Tracheal epithelial cell (primary cell): ENCODE measurements at places on chromosomes 5 and 9. TPM values are rescaled to one million over a fixed set of nuclear protein-coding genes. Genes with fewer than 3 reads are reported as not detected.

CAMLG gene
- total RNA-seq, result 26.0 and 30.5 TPM in 2 replicates

TEX48 gene
- not detected in 2 replicates for total RNA-seq

TXNDC8 gene
- total RNA-seq, result not detected in 2 replicates

TSC1 gene
- total RNA-seq, result 19.2 and 20.0 TPM in 2 replicates

MLANA gene
- total RNA-seq, result not detected in 2 replicates

ITGA2 gene
- total RNA-seq, result 46.3 and 76.4 TPM in 2 replicates

SLC36A3 gene
- not detected in 2 replicates for total RNA-seq

AP3S1 gene
- 83.9 and 103 TPM in 2 replicates for total RNA-seq

LMX1B gene
- total RNA-seq, result not detected in 2 replicates

FKTN gene
- total RNA-seq, result 11.1 and 28.1 TPM in 2 replicates

EIF4EBP3 gene
- 0.85 and 4.3 TPM in 2 replicates for total RNA-seq

IFNA2 gene
- not detected in 2 replicates for total RNA-seq

CCL21 gene
- not detected in 2 replicates for total RNA-seq

FOXD4L3 gene
- not detected in 2 replicates for total RNA-seq

ARID3C gene
- total RNA-seq, result 0.48 and 0.64 TPM in 2 replicates

PRPF4 gene
- 35.9 and 43.3 TPM in 2 replicates for total RNA-seq

FASTKD3 gene
- total RNA-seq, result 4.9 and 7.0 TPM in 2 replicates

SFXN1 gene
- 96.1 and 122 TPM in 2 replicates for total RNA-seq

TIMD4 gene
- 0.72 TPM in 1 of 2 replicates, not detected in the other for total RNA-seq

SPOCK1 gene
- total RNA-seq, result 2.6 and 14.5 TPM in 2 replicates

BTNL3 gene
- not detected in 2 replicates for total RNA-seq

TYRP1 gene
- not detected in 2 replicates for total RNA-seq

ITK gene
- not detected in 2 replicates for total RNA-seq

TUSC1 gene
- 15.7 and 23.0 TPM in 2 replicates for total RNA-seq

C5orf34 gene
- total RNA-seq, result 0.85 and 1.4 TPM in 2 replicates

GLRA1 gene
- not detected in 2 replicates for total RNA-seq

CCL27 gene
- total RNA-seq, result not detected in 2 replicates

NMUR2 gene
- not detected in 2 replicates for total RNA-seq

CCNJL gene
- total RNA-seq, result 1.5 and 4.8 TPM in 2 replicates

GFI1B gene
- not detected in 2 replicates for total RNA-seq

C5orf63 gene
- total RNA-seq, result 3.2 and 3.4 TPM in 2 replicates

PCDH12 gene
- 0.72 TPM in 1 of 2 replicates, not detected in the other for total RNA-seq

ARSI gene
- 14.9 and 29.6 TPM in 2 replicates for total RNA-seq

CYLC2 gene
- not detected in 2 replicates for total RNA-seq

BSPRY gene
- 4.7 and 6.5 TPM in 2 replicates for total RNA-seq

ASS1 gene
- 392 and 393 TPM in 2 replicates for total RNA-seq

MYMK gene
- not detected in 2 replicates for total RNA-seq
